ENCODE measurements at places on chromosomes 4 and X.
A peak's percentile ranks its signal among the peaks of the same experiment; 100 is the strongest.

DNA sequence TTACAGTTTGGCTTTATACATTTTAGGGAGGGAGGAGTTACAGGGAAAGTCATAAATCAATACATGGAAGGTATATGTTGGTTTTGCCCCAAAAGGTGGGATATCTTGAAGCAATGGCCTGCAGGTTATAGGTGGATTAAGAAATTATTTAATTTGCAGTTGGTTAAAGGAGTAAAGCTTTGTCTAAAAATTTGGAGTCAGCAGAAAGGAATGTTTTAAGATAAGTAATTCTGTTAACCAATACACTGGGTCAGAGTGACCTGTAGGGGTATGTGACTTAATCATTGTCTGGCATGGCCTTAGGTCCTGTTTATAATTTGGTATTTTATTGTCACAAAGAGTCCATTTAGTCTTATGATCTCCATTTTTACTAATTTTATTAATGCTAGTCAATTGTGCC is 115.0 kb downstream of the AGTR2 start:
- DNase-seq: no peak

- DNase-seq: no peak
These were observed 57.6 kb downstream of the PLAC1 start for GRCh38 chrX:134600714-134601113.

DNA sequence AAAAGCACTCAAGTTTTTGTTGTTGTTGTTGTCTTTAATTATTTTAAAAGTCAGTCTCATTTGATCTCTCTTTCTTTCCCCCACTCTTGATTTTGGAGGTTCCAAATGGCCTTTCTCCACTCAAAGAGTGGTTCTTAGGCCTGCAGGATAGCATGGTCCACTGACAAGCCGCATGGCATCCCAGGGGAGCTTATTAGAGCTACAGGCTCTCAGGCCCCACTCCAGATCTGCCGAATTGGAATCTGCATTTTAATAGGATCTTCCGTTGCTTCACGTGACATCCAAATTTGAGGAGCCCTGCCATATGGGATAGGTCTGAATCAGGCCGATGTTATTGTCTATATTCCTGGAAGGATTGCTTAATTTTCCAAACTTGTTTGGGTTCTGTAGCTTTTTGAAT is 72.1 kb downstream of the CPE start:
- no peak for DNase-seq

- no peak for DNase-seq
These were observed 63.5 kb upstream of the COL25A1 start for GRCh38 chr4:109365939-109366338.

DNA sequence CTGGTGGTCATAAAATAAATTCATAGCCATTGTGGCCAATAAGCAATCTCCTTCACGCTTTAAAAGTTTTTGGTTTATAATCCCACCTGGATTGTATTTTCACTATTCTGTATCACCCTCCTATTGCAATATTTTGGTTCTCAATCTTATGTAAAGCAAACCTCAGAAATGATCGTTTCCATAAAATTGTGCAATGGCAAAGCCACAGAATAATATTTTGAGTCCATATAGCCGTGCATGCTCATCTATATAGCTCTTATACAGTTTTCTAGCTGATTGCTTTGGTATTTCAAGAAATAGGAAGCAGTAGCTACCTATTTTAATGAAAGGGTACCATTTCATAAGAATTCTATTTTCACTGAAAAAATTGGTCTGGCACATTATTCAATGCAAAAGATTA is 10.0 kb upstream of the HAND2 start:
- no peak for DNase-seq

GRCh38 chr4:53066155-53066554 is 204.0 kb downstream of the RASL11B start:
- DNase-seq: no peak

DNA sequence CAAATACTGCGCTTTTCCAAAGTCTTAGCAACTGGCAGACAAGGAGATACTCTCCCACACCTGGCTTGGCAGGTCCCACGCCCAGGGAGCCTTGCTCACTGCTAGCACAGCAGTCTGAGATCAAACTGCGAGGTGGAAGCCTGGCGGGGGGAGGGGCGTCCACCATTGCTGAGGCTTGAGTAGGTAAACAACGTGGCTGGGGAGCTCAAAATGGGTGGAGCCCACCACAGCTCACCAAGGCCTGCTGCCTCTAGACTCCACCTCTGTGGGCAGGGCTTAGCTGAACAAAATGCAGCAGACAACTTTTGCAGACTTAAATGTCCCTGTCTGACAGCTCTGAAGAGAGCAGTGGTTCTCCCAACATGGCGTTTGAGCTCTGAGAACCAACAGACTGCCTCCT is 23.0 kb upstream of the NFKB1 start:
- no peak for DNase-seq

DNA sequence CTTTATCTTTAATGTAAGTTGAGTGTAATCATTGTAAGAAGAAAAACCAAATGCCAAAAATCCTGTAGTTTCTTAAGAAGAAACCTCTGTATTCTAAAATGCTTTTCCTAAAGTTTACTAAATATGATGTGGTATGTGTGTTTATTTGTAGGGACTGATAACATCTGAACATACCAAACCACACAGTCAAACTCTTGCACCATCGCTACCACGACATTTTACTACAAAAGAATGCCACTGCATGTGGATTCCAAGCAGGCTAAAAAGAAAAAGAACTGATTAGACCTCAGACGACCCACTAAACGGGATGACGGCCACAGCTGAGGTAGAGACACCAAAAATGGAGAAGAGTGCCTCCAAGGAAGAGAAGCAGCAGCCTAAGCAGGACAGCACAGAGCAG is 46.1 kb downstream of the LAS1L start:
- no peak for DNase-seq

DNA sequence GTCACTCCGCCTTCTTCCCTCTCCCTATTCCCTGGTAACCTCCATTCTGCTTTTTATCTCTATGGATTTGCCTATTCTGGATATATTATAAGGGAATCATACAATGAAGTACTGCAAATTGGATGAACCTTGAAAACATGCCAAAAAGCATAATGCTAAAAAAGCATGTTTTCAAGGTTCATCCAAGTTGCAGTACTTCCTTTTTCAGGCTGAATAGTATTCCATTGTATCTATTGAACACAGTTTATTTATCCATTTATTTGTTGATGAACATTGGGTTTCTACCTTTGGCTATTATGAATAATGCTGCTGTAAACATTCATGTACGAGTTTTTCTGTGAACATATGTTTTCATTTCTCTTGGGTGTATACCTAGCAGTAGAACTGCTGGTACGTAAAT is 9.2 kb downstream of the SAP30 start:
- no peak for DNase-seq

DNA sequence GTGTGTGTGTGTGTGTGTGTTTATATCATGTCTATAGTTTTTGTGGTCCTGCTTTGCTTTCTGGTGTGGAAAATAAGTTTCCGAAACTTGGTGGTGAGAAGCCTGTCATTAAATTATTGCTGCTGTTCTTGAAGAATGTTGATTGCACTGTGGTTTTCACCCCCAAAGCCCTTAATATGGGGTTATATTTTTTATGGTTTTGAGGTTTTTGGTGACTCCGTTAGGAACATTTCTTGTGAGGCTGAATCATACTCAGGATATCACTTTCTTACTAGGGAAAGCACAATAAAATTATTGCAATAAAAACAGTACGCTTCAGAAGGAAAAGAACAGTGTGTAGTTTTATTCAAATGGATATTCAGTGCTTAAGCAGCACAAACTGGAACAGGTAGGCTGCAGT is 539.1 kb upstream of the MAGEB18 start:
- no peak for DNase-seq

GRCh38 chrX:108224727-108225621 is 133.4 kb downstream of the ATG4A start:
- peak; percentile 26 for DNase-seq

DNA sequence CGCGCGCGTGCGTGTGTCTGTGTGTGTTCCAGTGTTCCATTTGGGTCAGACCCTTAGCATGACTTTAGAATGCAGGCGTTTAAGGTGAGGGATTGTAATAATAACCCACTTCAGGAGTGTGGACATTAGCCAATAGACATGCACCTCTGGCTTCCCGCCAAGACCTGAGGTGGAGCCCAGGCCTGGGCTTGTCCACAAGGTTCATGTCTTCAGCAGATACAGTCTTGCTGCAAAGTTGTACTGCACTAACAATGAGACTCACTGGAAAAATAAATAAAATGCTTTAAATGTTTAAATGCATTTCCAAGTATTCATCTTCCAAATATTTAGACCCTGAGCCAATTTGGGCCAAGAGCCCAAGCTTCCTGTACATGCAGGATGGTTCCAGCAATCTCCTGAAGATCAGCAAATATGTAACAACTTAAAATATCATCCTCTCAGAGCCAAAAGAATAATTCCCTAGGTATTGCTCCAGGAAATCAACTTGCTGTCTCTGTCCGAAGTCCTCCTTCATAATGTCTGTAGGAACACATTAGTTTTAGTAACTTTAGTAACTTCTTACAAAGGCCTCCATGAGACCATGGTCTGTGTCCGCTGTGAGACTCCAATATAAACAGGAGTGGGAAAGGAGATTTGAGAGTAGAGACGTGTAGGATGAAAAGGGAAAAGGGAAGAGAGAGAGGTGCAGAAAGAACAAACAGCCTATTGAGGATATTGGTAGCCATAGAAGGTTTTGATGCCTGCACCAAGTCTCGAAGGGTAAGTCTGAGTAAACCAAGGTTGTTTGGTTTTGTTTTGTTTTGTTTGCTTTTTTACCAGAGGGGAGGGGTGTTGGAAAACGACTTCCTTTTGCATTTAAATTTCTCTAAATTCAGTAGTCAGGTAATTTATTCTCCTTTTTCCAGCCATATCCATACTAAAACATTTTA is 98.5 kb upstream of the KLF3 start:
- peak; percentile 87 for DNase-seq

DNA sequence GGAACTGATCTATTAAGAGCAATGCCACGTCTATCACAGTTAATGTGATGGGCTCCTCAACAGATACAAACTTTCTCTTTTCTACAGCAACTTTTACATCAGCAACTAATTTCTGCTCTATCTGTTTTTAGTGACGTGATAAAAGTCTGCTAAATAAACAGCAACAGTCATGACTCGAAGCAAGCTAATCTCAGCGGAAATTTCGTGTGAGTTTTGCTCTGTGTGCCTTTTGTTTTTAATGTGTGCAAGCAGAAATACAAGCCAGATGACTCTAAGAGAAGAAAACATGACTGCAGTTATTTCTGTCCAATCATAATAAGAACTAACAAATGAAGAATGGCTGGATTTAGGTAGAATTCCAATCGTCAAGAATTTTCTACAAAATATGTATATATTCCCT is 214.3 kb downstream of the LDB2 start:
- DNase-seq: no peak

GRCh38 chr4:140351093-140352075 is 22.1 kb upstream of the SCOC start:
- DNase-seq: no peak

- DNase-seq: no peak
These were observed 2.6 kb downstream of the DCLK2 start for GRCh38 chr4:150080875-150081274.

- no peak for DNase-seq
These were observed 556.1 kb downstream of the IL1RAPL1 start for GRCh38 chrX:29143356-29143755.

DNA sequence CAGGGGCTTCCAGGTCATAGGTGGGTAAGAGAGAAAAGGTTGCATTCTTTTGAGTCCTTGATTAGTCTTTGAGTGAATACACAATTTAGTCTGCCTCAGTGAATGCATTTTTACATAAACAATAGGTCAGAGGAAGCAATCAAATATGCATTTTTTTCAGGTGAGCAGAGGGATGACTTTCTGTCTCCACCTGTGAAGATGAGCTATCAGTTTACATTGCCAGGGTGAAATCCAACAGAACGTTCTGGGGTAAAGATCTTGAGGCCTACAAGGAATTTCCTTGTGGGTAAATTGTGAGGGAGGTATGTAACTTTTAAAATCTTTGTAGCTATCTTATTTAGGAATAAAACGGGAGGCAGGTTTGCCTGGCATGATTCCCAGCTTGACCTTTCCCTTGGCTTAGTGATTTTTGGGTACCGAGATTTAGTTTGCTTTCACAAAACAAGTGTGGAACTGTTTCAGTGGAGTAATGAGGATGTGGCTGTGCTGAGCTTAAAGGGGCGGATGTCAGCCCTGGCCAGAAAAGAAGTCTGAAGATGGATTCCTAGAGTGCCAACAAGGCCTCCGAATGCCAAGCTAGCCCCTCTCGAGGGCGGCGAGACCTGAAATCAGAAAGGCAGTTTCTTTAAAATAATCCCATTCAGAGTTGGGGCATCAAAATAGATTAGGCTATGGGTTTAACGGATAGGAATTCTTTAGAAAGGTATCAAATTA is 29.5 kb downstream of the TMEM131L start:
- DNase-seq: no peak

DNA sequence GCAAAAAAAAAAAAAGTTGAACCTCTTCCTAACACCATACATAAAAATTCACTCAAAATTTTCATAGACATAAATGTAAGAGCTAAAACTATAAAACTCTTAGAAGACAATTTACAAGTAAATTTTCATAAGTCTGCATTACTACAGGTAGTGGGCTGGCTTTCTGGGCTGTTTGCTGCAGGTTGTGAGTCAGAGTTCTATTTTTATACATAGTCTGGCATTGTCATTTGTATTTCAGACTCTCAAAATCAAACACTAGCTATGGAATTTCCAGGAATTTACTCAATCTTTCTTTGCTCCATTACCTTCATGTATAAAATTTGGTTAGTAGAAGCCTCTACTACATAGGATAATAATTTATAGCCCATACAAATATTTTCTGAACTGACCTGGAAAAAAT is 227.2 kb downstream of the COX18 start:
- DNase-seq: no peak

DNA sequence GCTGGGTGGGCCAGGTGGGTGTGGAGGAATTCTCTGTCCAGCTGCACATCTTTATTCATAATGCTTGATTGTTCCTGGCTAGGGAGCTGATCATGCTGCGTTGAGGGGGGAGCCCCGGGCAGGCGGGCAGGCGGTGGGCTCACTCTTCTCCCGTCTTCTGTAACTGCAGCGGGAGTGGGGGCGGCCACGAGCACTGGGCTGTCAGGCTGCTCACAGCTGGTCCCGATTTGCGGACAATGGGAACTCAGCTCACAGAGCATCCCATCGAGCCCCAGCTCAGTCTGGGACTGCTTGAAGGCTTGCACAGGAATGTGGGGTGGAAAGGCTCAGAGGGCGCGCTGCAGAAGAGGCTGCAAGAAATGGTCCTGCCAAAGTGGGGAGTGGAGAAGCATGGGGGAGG is 63.8 kb downstream of the EFNB1 start:
- no peak for DNase-seq

DNA sequence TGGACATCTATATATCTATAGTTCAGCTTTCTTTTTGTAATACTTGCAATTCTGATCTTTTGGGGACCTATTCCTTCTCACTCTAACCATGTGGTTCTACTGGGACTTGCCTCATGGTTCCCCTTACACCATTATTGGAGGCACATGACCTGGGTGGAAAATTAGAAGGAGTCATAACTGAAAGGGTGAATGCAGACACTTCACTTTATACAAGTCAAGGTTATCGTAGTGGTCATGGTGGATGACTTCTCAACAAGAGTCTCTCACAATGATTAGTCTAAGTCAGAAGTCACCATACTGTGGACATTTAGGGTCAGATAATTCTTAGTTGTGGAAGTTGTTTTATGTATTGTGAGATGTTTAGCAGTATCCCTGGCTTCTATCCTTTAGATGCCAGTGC is 10.5 kb upstream of the EIF4E start:
- DNase-seq: no peak

GRCh38 chrX:2989565-2989964 is 16.8 kb upstream of the ARSH start:
- DNase-seq: no peak

GRCh38 chrX:51461053-51462044 is 35.0 kb downstream of the NUDT11 start:
- peak; percentile 1 for DNase-seq

GRCh38 chrX:129480889-129481288 is 42.4 kb downstream of the SMARCA1 start:
- DNase-seq: no peak
